ENCODE measurements at places on chromosomes 6 and 20.

- no peak for DNase-seq
Observed at GRCh38 chr6:87656857-87657256, 45.2 kb downstream of the AKIRIN2 start.

GRCh38 chr20:58994390-58995159 lies 12.5 kb downstream of the CTSZ start:
- no peak for DNase-seq

DNA sequence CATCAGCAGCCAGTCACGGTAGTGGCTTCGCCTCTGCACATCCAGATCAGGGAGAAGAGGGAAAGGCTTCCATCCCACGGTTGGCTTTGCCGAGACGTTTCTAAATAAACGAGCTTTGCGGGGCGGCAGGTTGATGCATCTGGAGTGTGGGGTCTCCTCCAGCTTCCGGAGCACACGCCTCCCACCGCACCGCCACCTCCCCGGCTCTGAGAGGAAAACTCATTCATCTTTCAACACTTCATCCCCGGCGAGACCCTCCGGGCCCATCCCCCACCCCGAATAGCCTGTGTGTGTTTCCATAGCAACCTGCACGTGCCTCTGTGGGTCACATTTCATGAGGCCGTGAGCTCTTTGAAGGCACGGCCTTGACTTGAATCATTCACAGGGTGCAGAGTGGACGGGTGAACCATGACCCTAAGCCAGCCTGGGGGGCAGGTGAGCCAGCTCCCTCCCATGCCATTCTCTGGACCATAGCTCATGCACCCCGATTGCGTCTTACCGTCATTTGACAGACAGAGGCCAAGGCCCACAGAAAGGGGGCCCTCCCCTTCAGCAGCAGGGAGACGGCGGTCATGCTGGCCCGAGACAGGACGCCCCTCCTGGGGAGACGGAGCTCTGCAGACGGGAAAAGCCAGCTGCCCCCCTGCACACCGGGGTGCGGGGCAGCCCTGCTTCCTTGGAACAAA lies 16.2 kb upstream of the CHRNA4 start:
- DNase-seq: no peak

- no peak for DNase-seq
Observed at GRCh38 chr6:1636971-1637871, 27.5 kb downstream of the FOXC1 start.

GRCh38 chr20:47019121-47019824 lies 124.6 kb downstream of the EYA2 start:
- DNase-seq: no peak

DNA sequence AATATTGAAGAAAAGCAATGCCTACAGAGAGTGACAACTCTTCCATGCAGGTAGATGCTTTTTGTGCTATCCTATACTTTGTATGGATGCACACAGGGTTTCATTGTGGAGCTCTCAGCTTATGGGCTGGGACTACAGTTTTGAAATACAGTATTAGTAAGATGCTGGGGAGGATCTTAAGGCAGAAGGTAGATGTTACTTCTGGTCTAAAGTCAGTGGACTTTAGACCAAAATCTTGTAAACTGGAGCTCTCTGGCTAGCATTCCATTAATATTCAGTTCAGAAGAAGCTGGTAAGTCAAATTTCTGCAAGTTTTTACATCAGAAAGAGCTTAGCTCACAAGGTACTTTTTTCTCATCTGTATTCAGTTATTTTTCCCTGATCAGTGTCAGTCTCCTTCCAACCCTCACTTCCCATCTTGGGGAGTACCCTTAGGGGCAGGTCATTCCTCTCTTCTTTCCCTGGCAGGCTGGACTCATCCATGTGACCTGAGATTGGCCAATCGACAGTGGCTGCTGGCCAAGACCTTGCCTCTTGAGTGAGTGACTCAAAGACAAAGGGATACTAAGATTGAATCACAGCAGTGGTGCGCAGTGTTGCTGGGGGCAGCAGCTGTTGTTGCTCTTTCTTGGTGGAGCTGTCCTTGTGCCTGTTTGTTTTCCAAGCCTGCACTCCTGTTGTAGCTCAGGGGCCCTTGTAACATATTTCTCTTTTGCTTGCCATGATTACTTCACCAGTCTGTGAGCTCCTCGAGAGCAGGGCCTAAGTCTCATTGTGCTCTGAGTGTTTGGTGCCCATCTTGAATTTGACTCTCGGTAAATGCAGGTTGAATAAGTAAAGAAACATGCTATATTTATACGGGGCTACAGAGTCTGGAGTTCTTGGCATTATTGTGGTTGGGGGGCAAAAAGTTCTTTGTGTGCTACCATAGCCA lies 2.8 kb upstream of the PHF20 start:
- no peak for DNase-seq

- DNase-seq: no peak
Observed at GRCh38 chr20:9062066-9062465, 6.8 kb upstream of the PLCB4 start.

GRCh38 chr20:46199198-46199597 lies 81.1 kb downstream of the CD40 start:
- DNase-seq: no peak

DNA sequence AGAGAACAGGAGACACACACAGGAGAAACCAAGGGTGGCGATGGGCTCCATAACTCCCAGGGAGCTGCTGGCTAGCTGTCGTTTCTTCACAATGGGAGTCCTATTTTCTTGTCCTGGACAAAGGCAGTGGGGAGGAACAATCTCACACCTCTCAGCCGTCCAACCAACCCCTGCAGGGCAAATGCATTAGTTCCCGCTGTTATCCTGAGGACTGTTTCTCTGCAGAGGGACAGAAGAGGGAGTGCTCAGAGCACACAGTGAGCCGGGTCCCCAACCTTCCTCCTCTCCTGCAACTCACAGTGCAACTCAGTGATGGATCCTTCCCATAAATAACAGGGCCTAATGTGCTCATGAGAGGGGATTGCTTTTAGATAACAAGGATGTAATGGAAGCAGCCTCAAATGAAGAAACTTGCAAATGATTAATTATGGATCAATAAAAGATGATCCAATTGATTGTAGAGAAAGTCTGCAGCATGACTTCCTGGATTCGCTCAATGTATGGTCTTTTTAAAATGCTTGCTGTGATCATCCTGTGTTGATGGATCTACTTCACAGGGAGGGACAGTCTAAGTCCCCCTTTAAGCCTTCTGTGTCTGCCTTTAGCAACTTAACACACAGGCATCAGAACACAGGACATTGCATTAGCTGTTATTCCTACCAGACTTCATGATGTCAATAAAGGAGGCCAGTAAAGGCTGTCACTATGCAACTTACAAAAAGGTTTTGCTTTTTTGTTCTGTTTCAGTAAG lies 453.4 kb upstream of the AGPAT4 start:
- DNase-seq: no peak

GRCh38 chr6:112665114-112665513 lies 318.0 kb downstream of the RFPL4B start:
- no peak for DNase-seq

GRCh38 chr6:53189554-53189953 lies 40.9 kb upstream of the GCM1 start:
- DNase-seq: no peak

DNA sequence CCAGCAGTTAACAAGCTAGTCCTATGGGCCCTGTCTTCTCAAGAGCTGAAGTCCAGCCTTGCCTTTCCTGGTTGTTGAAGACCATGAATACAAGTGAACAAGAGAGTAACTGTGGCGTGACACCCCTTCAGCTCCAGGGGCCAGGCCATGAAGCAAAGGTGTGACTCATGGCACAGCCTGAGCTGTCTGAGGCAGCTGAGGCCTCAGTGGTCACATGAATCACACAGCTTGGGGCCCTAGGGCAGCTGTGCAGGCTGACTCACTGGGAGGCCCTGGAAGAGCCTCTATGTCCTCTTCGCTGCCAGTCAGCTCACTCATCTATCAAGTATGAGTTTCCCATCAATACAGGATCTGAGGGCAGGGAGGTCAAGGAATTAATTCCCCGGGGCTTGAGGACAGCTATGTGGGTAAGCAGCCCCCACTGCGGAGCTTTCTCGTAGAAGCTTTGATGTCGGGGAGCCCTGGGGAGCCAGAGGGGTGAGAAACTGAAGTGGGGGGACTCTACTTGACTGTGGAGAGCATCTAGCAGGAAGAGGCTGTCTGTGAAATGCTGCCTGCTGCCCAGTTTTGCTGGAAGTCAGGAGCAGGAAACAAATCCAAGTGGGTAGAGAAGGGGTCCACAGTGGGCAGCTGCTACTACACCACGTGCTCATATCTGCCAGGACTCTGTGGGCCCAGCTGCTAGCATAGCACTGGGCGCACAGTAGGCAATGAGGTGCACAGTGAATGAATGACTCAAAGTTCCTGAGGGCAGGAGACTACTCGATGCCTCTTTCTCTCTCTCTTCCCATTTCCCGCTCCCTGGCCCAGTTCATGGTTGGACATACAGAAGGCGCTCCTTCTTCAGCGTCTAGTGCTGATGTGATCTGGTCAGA lies 13.7 kb upstream of the FAM83C start:
- DNase-seq: no peak

GRCh38 chr6:46393940-46394337 lies 97.3 kb downstream of the RCAN2 start:
- DNase-seq: no peak

- no peak for DNase-seq
Observed at GRCh38 chr6:52215787-52216186, 28.5 kb downstream of the IL17F start.

DNA sequence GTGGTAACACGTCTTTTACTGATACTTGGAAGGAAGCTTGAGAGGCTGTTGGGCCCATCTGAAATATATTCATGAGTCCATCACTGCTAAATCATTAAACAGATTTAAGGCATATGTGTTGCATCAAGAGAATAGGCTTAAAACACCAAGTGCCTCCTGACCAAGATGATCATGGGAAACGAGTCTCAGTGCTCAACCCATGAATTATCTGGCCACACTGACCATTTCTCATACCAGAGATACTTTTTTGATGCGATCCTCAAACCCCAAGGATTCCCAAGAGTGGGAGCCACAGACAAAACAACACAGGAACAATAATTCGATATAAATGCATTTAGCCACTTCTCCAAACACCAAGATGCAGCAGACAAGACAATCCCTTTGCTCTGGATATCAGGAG lies 17.2 kb downstream of the HEY2 start:
- no peak for DNase-seq

- no peak for DNase-seq
Observed at GRCh38 chr20:50911030-50911429, 20.2 kb downstream of the ADNP start.

GRCh38 chr20:8562356-8562755 lies 430.3 kb downstream of the PLCB1 start:
- DNase-seq: no peak

- peak; percentile 59 for DNase-seq
Observed at GRCh38 chr20:44038681-44039123, 124.0 kb downstream of the TOX2 start.

GRCh38 chr20:15767999-15768741 lies 805.1 kb downstream of the KIF16B start:
- no peak for DNase-seq

- no peak for DNase-seq
Observed at GRCh38 chr20:33917831-33918525, 75.7 kb upstream of the RALY start.

GRCh38 chr20:51389543-51390264 lies 152.8 kb downstream of the NFATC2 start:
- DNase-seq: no peak

- no peak for DNase-seq
Observed at GRCh38 chr6:155247618-155248007, 16.2 kb upstream of the CLDN20 start.

GRCh38 chr6:35419417-35419816 lies 32.7 kb upstream of the FANCE start:
- no peak for DNase-seq

DNA sequence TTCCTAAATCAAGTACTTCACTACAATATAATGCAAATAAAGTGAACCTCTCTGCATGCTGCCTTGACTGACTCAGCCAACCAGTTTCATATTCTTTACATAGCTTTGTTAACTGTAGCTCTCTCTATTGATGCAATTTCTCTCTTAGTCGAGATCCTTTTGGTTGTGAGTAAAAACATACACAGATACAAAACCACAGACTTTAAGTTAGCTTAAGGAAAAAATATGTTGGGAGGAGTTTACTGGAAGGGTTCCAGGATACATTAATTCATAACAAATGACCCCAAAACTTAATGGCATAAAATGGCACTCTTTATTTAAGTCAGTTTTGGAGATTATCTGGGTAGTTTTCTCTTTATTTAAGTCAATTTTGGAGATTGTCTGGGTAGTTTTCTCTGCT lies 15.7 kb downstream of the HTR1E start:
- no peak for DNase-seq

DNA sequence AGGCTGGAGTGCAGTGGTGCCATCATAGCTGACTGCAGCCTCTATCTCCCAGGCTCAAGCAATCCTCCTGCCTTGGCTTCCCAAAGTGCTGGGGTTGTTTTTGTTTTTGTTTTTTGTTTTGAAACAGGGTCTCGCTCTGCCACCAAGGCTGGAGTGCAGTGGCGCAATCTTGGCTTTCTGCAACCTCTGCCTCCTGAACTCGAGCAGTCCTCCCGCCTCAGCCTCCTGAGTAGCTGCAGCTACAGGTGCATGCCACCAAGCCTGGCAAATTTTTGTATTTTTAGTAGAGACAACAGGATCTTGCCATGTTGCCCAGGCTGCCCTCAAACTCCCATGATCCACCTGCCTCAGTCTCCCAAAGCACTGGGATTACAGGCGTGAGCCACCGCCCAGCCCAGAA lies 4.2 kb downstream of the C6orf132 start:
- no peak for DNase-seq

- no peak for DNase-seq
Observed at GRCh38 chr6:108904741-108905140, 56.5 kb downstream of the ARMC2 start.

GRCh38 chr6:125307150-125307838 lies 5.5 kb upstream of the HDDC2 start:
- DNase-seq: no peak

GRCh38 chr6:32112431-32112980 lies 3.4 kb upstream of the TNXB start:
- DNase-seq: no peak

DNA sequence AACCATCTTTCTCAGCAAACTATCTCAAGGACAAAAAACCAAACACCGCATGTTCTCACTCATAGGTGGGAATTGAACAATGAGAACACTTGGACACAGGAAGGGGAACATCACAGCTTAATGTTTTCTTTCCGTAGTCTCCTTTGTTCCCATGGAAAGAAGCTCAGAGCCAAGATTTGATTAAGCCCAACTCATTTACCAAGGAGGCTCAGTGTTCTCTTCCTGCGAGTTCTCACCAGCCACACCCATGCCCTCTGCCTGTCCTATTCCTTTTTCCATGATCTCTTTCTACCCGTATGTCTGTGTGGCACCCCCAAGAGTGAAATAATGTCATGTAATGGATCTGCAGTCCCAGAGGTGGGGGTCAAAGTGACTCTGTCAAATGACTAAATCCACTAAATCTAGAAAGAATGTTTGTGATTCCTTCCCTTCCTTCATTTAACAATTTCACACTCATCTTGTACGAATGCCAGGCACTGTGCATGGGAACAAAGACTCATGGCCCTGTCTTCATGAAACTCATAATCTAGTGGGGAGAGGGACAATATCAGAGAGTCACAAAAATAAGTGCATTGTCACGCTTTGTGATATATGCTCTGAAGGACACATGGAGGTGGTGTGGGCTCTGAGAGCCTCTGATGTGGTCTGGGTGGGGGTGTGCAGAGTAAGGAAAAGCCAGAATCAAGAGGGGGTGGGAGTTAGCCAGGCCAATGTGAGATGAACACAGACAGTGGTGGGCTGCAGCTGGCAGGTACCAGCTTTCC lies 292.1 kb downstream of the CDC5L start:
- no peak for DNase-seq

All from frontal cortex (tissue), 4 donors.